ENCODE measurements at places on chromosomes 16 and 17.

DNA sequence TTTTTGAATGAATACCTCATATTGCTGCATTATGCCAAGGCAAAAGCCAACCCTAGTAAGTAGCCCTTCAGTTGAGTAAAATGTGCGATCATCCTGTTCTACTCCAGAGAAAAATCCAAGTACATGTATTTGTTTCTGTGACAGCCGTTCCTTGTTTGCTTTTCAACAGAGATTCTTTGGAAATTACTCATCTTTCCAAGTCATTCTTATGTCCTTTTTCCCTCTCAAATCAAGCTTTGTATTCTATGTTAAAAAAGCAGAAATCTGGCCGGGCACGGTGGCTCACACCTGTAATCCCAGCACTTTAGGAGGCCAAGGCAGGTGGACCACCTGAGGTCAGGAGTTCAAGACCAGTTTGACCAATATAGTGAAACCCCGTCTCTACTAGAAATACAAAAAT lies 112.9 kb upstream of the HAS3 start:
- DNase-seq = no peak

- DNase-seq = no peak
Observed at GRCh38 chr17:49815761-49816281, 27.3 kb downstream of the KAT7 start.

- DNase-seq = no peak
Observed at GRCh38 chr17:41530062-41531048, 2.2 kb upstream of the KRT19 start.

- DNase-seq = no peak
Observed at GRCh38 chr17:56785405-56785804, 48.3 kb downstream of the C17orf67 start.

DNA sequence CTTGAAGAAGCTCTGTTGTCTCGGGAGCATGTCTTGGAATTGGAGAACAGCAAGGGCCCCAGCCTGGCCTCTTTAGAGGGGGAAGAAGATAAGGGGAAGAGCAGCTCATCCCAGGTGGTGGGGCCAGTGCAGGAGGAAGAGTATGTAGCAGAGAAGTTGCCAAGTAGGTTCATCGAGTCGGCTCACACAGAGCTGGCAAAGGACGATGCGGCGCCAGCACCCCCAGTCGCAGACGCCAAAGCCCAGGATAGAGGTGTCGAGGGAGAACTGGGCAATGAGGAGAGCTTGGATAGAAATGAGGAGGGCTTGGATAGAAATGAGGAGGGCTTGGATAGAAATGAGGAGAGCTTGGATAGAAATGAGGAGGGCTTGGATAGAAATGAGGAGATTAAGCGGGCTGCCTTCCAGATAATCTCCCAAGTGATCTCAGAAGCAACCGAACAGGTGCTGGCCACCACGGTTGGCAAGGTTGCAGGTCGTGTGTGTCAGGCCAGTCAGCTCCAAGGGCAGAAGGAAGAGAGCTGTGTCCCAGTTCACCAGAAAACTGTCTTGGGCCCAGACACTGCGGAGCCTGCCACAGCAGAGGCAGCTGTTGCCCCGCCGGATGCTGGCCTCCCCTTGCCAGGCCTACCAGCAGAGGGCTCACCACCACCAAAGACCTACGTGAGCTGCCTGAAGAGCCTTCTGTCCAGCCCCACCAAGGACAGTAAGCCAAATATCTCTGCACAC lies 21.2 kb downstream of the AKAP1 start:
- no peak for DNase-seq

- no peak for DNase-seq
Observed at GRCh38 chr16:87463722-87464690, 28.8 kb downstream of the ZCCHC14 start.

DNA sequence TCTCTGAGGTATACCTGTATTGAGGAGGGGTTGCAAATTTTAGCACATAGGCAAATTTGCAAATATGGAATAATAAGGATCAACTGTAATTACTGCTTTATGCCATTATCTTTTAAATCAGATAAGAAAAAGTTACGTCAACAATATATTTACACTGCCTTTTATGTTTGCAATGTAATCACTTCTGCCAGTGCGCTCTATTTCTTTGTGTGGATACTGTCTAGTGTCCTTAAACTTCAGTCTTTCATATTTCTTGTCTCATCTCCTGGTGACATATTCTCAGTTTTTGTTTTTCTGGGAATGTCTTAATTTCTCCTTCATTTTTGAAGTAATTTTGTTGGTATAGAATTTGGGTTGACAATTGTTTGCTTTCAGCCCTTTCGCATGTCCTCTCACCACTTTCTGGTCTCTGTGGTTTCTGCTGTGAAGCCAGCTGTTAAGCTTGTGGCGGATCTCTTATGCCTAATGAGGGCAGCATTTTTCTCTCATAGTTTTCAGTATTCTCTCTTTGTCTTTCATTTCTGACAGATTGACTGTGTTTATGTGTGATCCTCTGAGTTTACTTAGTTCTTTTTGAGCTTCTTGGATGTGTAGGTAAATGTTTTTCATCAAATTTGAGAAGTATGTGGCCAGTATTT lies 37.6 kb upstream of the ABCC11 start:
- no peak for DNase-seq

DNA sequence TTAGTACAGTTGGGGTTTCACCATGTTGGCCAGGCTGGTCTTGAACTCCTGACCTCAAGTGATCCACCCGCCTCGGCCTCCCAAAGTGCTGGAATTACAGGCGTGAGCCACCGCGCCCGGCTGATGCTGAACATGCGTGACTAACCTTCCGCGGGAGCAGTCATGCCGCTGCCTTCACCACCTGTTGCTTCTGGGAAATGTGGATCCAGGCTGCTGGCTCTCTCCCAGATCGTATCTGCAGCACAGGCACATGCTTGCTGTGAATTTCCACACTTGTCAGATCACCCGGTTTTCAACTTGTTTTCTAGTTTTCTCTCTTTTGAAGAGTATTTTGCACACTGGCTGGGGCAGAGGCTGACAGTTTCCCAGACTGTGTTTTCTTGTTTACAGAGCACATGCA lies 97.9 kb downstream of the ADCY9 start:
- no peak for DNase-seq

GRCh38 chr17:4497101-4497824 lies 1.4 kb upstream of the SPNS2 start:
- DNase-seq = no peak

- DNase-seq = no peak
Observed at GRCh38 chr17:79926605-79927135, 87.4 kb upstream of the CBX4 start.

DNA sequence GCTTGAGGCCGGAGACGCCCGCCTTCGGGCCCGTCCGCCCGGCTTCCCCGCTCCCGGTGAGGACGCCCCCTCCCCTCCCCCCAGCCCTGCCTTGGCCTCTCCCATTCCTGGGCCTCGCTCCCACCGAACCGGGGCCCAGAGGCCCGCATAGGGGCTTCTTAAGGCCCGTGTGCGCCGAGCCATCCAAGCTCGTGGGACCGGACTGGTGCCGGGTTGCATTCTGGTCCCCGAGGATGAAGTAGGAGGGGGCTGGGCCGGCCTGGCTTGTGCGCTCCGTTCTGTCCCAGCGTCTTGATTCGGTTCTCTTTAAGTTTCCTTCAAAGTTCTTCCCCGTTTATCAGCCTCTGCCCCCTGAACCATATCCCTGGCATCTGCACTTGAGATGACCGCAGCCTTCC lies 488 bp downstream of the SENP3 start:
- no peak for DNase-seq

DNA sequence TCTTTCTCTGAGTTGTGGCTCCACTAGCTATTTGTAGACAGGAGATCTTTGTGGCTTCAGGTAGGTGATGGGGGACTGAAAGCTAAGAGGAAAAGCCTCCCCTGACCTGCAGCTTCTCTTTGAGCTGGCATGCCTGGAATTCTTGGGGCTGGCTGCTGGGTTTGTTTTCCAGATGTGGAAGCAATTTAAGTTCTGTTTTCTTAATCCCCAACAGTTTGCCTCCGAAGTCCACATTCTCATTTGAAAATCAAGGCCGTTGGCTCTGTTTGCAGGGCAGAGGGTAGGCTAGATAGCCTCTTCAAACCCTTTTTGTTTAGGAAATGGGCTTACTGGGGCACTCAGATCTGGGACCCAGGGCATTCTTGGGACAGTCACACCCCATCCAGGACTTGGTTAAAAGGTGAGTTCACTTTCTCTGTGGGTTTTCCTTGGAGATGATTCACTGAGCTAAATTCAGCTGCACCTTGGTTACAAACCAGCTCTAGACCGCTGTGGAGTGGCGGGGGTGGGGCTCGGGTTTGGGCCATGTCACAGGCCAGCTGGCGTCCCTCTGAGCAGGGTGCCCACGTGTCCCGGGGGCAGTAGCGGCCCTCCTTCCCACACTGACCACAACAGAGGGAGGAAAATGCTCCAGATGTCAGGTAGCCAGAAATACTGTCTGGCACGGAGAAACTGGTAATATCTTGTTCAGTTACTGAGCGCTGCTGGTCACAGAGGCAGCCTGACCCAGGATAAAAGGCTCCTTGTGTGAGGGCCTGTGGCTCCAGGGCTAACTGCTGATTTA lies 108.5 kb downstream of the RAB11FIP4 start:
- no peak for DNase-seq

- no peak for DNase-seq
Observed at GRCh38 chr17:65785109-65785508, 223.7 kb upstream of the AXIN2 start.

GRCh38 chr17:8823279-8823678 lies 24.1 kb upstream of the MFSD6L start:
- no peak for DNase-seq
